Thoracic aorta (tissue), 2 donors: ENCODE measurements at places on chromosomes 6 and 20.

- H3K4me1 ChIP-seq, result no peaks in the 10 kb centered on the region
- H3K4me3 ChIP-seq, result no peak overlapping the region
- H3K27me3 ChIP-seq, result no peaks in the 10 kb centered on the region
- no peaks in the 10 kb centered on the region for H3K36me3 ChIP-seq
- no peak for DNase-seq
- H3K27ac ChIP-seq, result no peak overlapping the region
Observed at GRCh38 chr6:41191569-41191968, 9.4 kb downstream of the TREML2 start.

GRCh38 chr6:43785220-43785752, 15.3 kb downstream of the VEGFA start:
- no peak overlapping the region for H3K4me3 ChIP-seq
- no peak for DNase-seq
- H3K27me3 ChIP-seq, result no peaks in the 10 kb centered on the region

DNA sequence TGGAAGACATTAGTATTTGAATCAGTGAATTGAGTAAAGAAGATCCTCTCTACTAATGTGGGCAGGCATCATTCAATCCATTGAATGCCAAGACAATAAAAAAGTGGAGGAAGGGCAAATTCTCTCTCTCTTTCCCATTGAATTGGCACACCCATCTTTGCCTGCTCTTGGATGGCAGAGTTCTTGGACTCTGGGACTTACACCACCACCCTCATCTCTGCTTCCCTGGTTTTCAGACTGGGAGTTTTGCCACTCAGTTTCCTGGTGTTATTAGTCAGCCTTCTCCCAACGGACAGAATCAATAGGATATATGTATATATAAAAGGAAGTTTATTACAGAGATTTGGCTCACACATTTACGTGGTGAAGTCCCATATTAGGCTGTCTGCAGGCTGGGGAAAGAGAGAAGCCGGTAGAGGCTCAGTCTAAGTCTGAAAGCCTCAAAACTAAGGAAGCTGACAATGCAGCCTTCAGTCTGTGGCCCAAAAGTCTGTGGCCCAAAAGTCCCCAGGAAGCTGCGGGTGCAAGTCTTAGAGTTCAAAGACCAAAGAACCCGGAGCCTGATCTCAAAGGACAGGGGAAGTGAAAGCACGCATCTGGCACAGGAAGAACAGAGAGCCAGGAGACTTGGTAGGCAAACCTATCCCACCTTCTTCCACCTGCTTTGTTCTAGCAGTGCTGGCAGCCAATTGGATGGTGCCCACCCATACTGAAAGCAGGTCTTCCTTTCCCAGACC, 64.4 kb downstream of the SMPDL3A start:
- H3K4me1 ChIP-seq, result no peaks in the 10 kb centered on the region
- no peak for DNase-seq
- H3K4me3 ChIP-seq, result no peak overlapping the region
- no peaks in the 10 kb centered on the region for H3K27me3 ChIP-seq
- H3K27ac ChIP-seq, result no peak overlapping the region
- H3K36me3 ChIP-seq, result no peaks in the 10 kb centered on the region

DNA sequence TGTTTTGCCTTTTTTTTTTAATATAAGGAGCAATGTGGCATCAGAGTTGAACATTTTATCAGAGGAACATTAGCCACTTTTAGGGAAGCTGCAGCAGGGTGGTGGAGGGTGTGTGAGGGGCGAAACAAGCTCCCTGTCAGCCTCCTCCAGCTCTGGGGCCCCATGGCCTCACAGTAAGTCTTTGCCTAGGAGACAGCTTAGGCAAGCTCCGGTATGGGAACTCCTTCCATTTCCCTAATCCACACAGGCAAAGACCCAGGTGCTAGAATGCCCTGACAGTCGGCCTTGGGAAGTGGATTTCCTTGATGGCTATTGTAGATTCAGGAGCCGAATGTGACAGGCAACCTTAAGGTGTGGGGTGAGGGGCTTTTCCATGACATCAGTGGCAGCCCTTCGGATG, 862 bp downstream of the PRND start:
- no peaks in the 10 kb centered on the region for H3K4me1 ChIP-seq
- no peaks in the 10 kb centered on the region for H3K36me3 ChIP-seq
- no peak for DNase-seq
- H3K27ac ChIP-seq, result no peak overlapping the region
- no peak overlapping the region for H3K4me3 ChIP-seq
- no peaks in the 10 kb centered on the region for H3K27me3 ChIP-seq

GRCh38 chr6:98929498-98930060, 18.2 kb downstream of the FBXL4 start:
- no peaks in the 10 kb centered on the region for H3K36me3 ChIP-seq
- no peak for DNase-seq
- H3K27ac ChIP-seq, result no peak overlapping the region
- no peaks in the 10 kb centered on the region for H3K27me3 ChIP-seq

GRCh38 chr6:162053084-162053483, 674.5 kb downstream of the PRKN start:
- no peaks in the 10 kb centered on the region for H3K4me1 ChIP-seq
- no peak overlapping the region for H3K4me3 ChIP-seq
- no peaks in the 10 kb centered on the region for H3K36me3 ChIP-seq
- no peak for DNase-seq

GRCh38 chr6:29705389-29706231, 17.6 kb upstream of the HLA-F start:
- no peaks in the 10 kb centered on the region for H3K27me3 ChIP-seq
- no peak overlapping the region for H3K4me3 ChIP-seq
- no peaks in the 10 kb centered on the region for H3K4me1 ChIP-seq
- no peaks in the 10 kb centered on the region for H3K36me3 ChIP-seq
- no peak overlapping the region for H3K27ac ChIP-seq

GRCh38 chr6:37426945-37427510, 6.0 kb upstream of the CMTR1 start:
- no peak overlapping the region for H3K27ac ChIP-seq
- no peaks in the 10 kb centered on the region for H3K27me3 ChIP-seq
- H3K4me1 ChIP-seq, result no peaks in the 10 kb centered on the region
- no peaks in the 10 kb centered on the region for H3K36me3 ChIP-seq
- no peak overlapping the region for H3K4me3 ChIP-seq
- no peak for DNase-seq

DNA sequence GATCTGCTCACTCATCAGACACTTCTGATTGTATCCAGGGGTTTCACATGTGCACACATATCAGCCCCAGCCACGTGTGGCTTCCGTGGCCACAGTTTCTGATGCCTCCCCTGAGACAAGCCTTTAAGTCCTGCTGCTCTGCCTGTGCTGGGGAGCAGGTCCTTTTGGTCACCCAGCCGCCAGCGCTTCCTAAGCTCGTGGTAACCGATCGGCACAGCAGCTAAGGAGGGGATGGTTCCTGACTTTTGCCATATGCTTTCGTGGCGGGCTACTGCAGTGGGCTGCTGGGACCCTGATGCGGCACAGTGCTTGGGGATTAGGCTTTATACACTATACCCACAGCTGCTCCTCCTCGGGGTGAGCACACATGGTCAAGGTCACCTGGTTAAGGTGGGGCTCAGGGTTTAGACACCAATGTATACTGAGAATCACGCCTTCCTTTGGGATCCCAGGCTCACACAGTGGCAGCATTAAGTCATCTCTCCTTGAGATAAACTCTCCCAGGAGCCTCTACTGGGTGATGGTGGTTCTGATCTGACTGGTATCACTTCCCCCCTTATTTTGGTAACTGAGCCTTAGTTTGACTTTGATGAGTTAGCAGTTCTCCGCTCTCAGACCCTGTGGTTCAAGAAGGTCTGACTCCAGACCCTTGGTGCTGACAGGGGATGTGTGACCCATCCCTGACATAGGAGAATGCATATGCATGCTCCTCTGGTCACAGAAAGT, 85.9 kb upstream of the KCNG1 start:
- no peak overlapping the region for H3K4me3 ChIP-seq
- no peaks in the 10 kb centered on the region for H3K4me1 ChIP-seq
- H3K27me3 ChIP-seq, result no peaks in the 10 kb centered on the region
- no peak for DNase-seq

DNA sequence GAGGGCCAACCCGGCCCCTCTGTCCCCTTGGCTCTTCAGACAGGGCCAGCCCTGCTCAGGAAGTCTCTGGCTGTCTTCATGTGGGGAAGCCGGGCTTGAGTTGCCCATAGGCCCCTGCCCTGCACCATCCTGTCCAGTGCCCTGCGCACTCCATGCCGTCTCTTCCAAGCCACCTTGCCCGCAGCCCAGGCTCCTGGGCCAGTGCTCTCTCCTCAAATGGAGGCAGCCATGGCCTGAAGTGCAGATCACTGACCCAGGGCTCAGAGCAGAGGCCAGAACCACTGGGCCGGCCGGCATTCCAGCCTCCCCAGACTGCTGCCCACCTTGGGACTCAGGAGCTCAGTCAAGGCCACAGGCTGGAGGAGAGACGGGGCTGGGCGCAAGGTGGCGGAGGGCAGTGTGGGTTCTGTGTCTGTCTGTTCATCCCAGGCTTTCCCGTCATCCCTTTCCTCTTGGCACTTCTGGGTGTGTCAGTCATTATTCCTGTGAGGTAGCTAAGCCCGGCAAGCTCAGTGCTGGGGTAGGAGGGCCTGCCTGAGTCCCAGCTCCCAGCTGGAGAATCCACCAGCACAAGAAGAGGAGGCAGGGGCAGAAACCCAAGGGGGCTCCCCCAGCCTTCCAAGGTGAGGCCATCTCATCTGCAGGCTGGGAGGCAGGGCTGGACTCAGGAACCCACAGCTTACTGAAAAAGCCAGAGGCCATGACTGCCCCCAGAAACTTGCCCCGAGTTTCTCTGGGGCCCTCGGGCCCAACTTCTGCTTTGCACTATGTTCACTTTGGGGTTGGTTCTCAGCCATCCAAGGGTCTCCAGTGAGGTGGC, 22.4 kb downstream of the SDCBP2 start:
- H3K27me3 ChIP-seq, result no peaks in the 10 kb centered on the region
- no peak for DNase-seq
- H3K36me3 ChIP-seq, result peaks cover 10% of the 10 kb centered on the region
- H3K4me3 ChIP-seq, result no peak overlapping the region
- H3K27ac ChIP-seq, result no peak overlapping the region

DNA sequence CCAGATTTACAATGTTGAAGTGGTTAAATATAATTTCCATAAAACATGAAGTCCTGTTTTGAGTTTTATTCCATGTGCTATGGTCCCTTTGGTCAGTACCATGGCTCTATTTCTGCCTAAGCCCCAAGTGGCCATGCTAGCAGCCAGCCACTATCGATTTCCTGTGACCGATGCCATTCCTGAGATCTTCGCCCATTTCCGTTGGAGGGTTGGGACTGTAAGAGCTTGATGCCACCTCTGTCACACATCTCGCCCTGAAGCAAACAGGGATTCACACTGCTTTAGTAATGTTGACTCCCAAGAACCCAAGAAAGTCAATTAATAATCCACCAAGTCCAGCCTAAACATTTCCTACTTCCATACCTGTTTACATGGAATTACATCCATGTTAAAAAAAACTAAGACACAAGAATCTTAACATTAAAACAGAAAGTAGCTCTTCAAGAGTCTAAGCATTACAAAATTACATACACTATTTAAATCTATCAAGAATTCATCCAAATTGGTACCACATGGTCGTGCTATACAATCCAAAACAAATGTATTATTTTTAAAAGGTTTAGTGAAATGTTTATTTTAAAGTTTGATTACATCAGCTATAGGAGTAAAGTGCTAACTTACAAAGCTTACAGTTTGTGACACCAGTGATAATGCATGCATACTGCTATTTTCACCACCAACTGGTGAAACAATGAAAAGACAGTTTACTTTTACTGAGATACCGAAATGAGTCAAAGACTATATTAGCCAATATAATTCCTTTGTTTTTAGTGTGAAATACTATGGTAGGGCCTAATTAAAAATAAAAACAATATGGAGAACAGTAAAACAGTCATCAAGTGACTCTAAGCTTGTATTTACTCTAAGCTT, 2.5 kb downstream of the RBM39 start:
- H3K27me3 ChIP-seq, result no peaks in the 10 kb centered on the region
- peak overlapping the region; percentile 99 for H3K4me3 ChIP-seq
- H3K4me1 ChIP-seq, result peaks cover 53% of the 10 kb centered on the region

DNA sequence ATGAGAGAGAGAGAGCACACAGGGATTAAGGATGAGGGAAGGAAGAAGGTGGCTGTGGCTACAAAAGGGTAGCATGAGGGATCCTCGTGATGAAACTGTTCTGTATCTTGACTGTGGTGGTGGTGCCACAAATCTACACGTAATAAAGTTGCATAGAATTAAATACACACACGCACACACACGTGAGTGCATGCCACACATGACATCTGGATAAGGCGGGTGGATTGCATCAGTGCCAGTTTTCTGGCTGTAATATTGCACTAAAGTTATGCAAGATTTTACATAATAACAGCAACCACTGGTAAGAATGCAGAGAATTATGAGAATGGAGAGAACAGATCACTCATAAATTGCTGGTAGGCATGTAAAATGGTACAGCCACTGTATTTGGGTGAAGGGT, 16.9 kb upstream of the STK35 start:
- no peak for DNase-seq
- no peaks in the 10 kb centered on the region for H3K36me3 ChIP-seq
- no peaks in the 10 kb centered on the region for H3K4me1 ChIP-seq
- H3K4me3 ChIP-seq, result no peak overlapping the region

GRCh38 chr6:78580923-78581322, 286.4 kb upstream of the IRAK1BP1 start:
- H3K4me1 ChIP-seq, result no peaks in the 10 kb centered on the region
- no peak overlapping the region for H3K4me3 ChIP-seq
- no peak for DNase-seq
- H3K36me3 ChIP-seq, result no peaks in the 10 kb centered on the region

- no peaks in the 10 kb centered on the region for H3K36me3 ChIP-seq
- no peak for DNase-seq
- H3K4me1 ChIP-seq, result peaks cover 23% of the 10 kb centered on the region
- H3K4me3 ChIP-seq, result no peak overlapping the region
- H3K27ac ChIP-seq, result no peak overlapping the region
Observed at GRCh38 chr20:48761023-48761785, 66.6 kb downstream of the PREX1 start.

- H3K36me3 ChIP-seq, result no peaks in the 10 kb centered on the region
- no peak for DNase-seq
- H3K27me3 ChIP-seq, result no peaks in the 10 kb centered on the region
- no peak overlapping the region for H3K4me3 ChIP-seq
Observed at GRCh38 chr6:70343313-70343712, 40.4 kb upstream of the COL9A1 start.

DNA sequence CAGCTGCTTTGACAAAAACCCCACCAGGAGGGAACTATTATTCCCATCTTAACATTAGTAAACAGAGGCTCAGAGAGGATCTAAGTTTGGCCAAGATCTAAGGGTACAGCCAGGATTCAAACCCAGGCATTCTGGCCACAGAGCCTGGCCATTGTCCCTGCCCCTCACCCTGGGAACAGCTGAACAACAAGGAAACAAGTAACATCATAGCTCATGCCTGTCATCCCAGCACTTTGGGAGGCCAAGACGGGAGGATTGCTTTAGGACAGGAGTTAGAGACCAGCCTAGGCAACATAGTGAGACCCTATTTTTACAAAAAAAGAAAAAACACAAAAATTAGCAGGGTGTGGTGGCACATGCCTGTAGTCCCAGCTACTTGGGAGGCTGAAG, 27.5 kb downstream of the TOX2 start:
- H3K4me1 ChIP-seq, result peaks cover 62% of the 10 kb centered on the region
- peak overlapping the region; percentile 2 for H3K27ac ChIP-seq
- peak overlapping the region; percentile 29 for H3K4me3 ChIP-seq
- no peak for DNase-seq
- no peaks in the 10 kb centered on the region for H3K36me3 ChIP-seq
